Esophagus squamous epithelium (tissue), 5 donors: ENCODE measurements at places on chromosomes 2 and 18.

DNA sequence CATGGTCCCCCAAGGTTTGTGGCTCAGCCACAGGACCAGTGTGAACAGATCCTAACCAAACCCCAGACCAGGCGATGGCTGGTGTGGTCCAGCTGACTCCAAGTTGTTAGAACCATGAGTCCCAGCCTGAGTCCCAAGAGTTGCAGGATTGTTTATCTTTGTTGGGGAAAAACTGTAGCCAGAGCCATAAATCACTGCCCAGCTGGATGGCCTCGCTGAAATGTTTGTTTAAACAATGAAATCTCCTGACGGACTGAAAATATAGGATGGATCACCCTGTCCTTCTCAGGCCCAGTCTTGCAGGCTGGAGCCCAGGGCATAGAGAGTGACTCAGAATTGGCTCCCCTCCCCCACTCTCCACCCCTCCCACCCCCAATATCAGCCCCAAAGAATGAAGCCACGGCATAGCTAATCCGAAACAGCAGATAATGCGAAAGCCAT lies 36.4 kb downstream of the PKDCC start:
- DNase-seq: no peak

- no peak for DNase-seq
Measured at GRCh38 chr18:26134107-26134506, 438 bp downstream of the PSMA8 start.

DNA sequence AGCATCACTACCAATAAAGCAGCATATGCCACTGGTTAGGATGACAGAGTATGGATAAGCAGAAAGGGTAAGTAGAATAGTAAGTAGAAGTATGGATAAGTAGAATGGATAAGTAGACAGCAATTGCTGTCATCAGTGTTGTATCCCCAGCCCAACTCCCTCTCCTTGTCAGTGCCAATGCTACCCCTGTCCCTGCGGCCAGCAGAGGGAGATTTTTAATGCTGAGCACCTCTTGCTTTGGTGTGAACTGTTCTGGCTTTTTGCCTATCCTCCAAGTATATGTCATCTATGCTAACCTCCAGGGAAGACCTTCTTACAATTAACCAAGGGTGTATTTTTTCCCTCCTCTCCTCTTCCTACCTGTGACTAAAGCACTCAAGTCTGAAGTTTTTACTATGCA lies 136.7 kb upstream of the SPHKAP start:
- DNase-seq: no peak

DNA sequence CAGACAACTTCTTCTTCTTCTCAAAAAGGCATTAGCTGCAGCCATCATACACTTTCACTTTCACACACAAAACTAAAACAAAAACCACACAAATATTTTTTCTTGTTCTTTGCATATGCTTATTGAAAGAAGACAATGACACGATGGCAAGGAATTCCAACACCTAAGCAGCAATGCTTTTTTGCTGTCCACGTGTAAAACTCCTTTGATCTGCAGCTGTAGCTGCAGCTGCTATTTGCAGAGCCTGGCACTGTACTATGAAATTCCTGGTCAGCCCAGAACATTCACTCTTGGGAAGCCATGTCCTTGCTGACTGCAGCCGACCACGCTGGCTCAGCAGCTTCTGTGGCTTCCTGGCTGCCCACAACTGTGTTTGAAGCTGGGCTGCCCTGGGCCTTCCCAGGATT lies 316.2 kb downstream of the CDH2 start:
- DNase-seq: no peak

DNA sequence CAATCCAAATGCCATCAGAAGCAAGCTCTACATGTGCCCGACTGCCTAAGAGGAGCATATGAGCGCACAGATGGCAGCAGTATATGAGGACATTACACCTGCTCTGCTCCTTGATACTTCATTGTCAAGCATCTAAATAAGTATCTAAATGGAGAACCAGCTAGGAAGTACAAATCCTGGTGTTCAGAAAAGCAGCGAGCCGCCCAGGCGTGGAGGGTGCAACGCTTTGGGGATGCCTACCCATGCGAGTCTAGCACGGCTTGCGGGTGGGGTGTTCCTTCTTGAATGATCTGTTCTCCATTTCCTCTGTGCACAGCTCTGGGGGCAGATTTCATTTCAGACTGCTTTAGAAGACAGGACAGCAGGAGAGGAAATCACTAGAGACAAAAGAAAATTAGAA lies 63.0 kb upstream of the BCL2L11 start:
- no peak for DNase-seq

DNA sequence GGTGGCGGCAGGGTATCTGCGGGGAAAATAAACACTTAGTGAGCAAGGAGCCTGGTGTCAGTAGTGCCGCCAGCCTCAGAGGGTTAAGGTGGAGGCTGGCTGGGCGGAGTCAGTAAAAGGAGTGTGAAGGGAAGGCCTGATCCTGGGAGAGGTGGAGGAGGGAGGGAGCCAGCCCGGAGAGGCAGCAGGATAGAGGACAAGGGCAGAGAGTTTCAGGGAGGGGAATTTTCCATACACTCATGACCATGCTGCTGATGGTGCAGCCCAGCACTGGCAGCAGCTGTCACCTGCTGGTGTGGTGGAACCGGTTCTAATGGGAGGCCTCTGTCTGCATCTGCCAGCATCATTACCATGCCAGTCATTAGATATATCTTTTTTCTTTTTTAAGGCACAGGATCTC lies 2.0 kb upstream of the TEX44 start:
- DNase-seq: no peak

DNA sequence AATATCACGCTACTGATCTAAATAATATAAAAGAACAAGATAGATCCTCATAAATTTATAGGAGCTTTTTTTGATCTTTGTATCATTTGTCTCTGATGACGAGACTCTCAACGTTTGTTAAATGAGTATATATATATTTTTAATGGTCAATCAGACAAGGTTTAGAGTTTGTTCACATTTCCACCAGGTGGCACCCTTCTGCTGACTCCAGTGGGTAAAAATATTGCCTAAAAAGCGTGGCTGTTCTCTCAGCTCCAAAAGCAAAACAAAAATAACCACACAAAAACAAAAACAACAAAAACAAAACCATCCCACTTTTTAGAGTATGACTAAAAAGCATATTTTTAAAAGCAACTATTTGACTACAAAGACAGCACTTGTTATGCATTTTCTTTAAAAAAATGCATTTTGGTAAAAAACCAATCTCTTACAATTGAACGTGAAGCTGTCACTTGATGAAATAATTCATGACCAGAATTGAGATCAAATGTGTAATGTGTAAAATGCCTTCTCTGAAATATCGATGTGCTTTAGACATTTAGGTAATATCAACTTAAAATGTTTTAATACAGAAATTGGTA lies 723.2 kb downstream of the DPP10 start:
- no peak for DNase-seq

- DNase-seq: no peak
Measured at GRCh38 chr18:40907842-40908241, 1047.2 kb upstream of the PIK3C3 start.

- no peak for DNase-seq
Measured at GRCh38 chr2:157053876-157054275, 203.6 kb upstream of the GALNT5 start.

DNA sequence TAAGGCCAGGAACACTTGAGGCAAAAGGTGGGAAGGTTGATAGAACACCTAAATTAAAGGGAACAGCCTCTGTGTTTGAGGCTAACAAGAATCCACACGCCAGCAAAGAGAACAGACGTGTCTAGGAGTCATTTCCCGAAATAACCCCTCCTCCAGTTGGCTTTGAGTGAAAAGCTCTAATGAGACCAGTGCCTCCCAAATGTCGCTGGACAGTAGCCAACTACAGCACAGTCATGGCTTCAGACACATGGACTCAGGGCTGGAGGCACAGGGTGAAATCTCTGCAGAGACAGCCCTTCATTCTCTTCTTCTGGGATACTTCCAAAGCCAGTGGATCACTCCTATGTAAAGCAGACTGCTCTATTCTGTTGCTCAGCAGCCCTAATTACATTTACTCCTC lies 49.6 kb downstream of the SOWAHC start:
- no peak for DNase-seq

DNA sequence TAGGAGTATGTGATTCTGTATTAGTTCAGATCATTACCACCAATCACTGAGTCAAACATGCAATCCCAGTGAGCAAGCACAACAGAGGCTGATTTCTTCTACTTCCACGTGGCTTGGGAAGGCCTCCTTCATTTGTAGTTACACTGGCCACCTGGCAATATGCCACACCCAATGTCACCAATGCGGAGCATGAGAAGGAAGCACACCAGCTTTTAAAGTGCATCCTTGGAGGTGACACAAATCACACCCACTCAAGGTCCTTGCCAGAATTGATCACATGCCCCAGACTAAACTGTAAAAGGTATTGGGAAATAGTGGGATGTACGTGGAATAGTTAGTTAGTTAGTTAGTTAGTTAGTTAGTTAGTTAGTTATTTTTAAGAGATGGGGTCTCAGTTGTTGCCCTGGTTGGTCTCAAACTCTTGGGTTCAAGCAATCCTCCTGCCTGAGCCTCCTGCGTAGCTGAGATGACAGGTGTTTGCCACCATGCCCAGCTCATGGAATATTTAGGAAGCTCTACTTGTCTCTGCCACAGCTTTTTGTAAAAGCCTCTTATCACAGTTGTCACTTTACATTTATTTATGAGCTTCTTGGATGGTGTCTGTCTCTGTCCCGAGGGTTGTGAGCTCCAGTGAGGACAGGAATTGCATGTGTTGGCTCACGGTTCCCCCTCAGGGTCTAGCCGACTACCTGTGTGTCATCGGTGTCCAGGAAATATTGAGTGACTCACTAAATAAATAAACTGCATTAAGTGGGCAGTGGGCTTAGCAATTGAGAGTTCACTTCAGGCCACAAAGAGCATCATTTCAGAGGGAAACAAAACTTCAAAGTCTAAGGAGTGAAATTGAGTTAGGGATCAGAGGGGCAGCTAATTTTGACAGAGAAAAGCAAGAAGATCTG lies 28.1 kb upstream of the CAB39 start:
- DNase-seq: no peak

- no peak for DNase-seq
Measured at GRCh38 chr2:234631646-234632514, 135.0 kb upstream of the ARL4C start.

GRCh38 chr2:240452462-240453256 lies 17.2 kb downstream of the GPC1 start:
- no peak for DNase-seq

- no peak for DNase-seq
Measured at GRCh38 chr2:127675331-127676261, at the start of gene LIMS2. Gene LIMS2 (minus strand): TSS chr2:127675530. CDS start chr2:127675024, 506 bp downstream.

DNA sequence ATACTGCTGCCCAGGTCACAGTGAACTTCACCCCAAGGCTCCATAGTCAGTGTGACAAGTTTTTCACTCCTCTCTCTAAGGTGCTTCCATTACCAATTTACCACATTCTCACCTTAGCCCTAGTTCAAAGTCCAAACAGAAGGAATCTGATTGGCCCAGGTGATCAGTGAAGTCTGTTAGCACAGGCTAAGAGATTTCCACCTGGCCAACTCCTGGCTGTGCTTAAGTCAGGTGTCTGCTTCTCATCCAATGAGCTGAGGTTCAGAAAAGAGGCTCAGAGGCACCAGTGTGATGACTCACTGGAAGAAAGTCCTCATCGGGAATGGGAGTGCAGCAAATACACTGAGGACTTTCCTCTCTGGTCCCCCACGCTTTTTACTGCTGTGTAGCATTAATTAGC lies 164.4 kb upstream of the MGAT5 start:
- DNase-seq: no peak

- DNase-seq: no peak
Measured at GRCh38 chr2:157087373-157088002, 170.0 kb upstream of the GALNT5 start.

DNA sequence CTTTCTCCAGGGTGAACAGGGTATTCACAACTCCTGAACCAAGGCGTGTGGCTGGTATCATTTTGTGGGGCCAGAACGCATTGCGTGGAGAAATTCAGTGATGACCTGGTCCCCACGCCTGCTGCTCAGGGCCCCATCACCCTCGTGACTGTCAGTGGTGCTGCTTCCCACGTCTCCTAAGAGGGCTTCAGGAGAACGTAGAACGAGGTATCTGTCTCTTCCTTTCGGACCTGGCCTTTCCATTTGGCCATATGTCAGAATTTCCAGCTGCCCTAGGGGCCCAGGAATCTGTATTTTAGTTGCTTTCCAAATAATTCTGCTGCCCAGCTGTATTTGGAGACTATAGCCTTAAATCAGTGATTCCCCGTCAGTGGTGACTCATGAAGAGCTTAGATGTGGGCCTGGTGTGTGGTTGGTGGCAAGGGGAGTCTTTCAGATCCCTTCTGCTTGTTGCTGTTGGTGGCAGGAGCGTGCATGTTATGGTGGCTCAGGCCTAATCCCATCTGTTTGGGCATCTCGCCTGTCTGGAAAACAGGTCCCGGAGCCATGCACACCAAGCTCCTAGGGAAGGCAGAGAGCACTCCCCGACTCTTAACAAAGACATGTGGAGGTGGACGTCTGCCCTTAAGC lies 56.4 kb downstream of the NPAS2 start:
- DNase-seq: no peak

DNA sequence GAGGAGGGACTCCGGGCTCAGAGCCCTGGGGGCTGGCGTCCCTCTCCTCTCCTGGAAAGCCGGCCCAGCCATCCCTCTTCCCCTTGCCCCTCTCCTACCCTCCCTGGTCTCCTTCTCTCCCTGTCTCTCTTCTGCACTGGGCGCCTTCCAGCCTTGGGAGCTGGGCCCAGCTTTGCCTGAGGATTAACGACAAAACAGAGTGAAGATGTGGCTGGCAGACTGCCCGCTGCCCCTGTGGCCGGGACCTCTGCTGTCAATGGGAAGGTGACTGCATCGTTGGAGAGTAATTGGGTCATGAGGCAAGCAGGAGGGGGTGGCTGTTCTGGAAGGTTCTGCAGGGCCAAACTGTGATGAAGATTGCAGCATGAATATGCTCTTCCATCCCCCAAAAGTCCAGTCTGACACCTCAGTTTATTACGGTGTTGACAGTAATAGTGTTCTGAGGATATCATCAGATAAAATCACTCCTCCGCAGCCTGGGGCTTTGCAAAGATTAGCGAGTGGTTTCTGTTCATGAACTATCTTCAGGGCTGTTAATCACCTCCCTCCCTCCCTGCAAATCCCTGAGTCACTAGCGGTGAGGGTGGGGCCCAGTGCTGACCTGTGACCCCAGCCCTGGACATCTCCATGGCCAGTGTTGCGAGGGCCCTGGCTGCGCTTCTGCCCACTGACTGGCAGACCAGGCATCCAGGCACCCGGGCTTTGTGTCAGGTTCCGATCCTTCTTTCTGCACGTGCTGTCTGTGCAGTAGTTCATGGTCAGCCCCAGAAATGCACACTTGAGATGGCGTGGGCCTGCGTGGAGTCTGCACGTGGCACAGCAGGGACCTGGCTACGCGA lies 23.0 kb downstream of the RTP5 start:
- DNase-seq: no peak
